AG20443 (cell line): ENCODE measurements at places on chromosomes 3 and 15.

- DNase-seq: no peak
These were observed 62.2 kb downstream of the SLC15A2 start for GRCh38 chr3:121956363-121956762.

DNA sequence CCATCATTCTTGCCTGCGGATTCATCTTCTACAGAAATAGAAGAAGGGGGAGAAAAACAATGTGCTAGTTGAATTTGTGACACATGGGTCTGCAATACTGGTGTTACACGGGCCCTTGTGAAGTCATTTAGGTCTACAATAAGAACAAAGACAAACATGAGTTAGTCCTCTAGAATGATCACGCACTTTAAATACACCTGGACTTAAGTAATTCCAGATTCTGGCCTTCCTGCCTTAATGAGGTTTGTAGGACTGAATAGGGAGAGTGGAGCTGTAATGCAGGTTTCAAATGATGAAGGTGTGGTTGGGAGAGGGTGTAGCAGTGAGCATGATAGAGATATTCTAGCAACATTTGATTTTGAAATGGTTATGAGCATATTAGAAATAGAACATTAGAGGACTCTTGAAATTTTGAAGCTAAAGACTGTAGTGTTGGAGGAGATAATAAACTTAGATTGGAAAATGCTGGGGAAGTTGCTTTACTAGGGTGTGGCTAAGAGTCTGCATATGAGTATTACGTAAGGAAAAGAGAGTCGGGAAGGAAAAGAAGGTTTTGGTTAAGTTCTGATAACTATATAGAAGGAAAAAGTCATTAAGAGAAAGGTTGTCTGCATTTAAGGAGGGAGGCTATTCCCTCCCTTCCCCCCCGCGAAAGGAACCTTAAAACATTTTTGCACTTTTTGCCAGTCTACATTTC, 606 bp downstream of the EIF2A start:
- no peak for DNase-seq

DNA sequence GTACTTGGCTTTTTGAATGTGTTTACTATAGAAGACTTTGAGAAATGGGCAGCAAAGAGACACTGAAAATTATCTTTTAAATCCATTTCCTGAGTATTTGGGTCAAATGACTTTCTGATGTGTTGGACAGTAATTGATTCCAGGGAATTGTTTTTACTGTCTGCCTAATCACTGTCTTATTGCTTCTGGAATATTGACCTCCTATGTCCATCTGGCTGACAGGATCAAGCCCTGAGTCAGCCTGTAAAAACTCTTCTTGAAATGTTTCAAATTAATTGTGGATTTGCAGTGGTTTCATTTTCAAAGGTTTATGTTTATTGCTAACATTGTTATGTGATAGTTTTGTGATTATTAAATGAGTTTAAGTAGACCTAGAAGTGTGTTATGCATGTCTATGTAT, 50.6 kb upstream of the MLF1 start:
- peak; percentile 13 for DNase-seq

GRCh38 chr15:64067564-64068030, 21.3 kb upstream of the DAPK2 start:
- DNase-seq: peak; percentile 80

DNA sequence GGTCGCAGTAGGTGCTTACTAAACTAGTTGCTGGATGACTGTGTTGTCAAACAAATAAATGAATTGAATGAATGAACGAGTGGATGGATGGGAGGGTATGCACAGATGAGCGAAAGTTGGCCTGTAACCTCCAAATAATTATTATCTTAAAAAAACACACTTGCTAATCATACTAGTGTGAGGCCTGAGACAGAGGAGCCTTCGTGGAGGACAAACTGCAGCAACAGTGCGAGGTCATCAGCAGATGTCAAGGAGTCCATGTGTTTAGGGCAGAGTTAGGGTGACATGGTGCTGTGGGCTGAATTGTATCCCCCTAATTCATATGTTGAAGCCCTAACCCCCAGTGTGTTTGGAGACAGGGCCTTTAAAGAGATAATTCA, 24.4 kb downstream of the CORO2B start:
- DNase-seq: no peak

GRCh38 chr3:41307065-41307464, 107.8 kb downstream of the CTNNB1 start:
- no peak for DNase-seq

DNA sequence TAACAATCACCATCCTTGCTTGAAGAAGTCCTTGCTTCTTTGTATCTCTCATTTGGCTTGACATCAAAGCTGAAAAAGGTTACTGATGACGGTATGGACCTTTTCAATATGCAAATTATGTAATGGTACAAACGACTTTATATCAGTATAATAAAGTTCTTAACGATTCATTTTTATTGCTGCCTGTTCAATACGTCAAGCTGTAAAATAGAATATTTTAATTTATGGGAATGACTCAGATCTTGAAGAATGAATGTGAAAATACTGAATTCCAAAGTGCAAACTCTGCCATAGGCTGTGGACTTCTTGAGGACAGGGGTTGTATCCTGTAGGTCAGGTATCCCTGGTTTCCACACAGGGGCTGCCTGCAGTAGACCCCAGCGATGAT, 156.2 kb downstream of the PLCL2 start:
- DNase-seq: no peak

- no peak for DNase-seq
These were observed 7.9 kb upstream of the ANO10 start for GRCh38 chr3:43629741-43630140.

GRCh38 chr3:158977497-158977896, 175.6 kb downstream of the MFSD1 start:
- no peak for DNase-seq

DNA sequence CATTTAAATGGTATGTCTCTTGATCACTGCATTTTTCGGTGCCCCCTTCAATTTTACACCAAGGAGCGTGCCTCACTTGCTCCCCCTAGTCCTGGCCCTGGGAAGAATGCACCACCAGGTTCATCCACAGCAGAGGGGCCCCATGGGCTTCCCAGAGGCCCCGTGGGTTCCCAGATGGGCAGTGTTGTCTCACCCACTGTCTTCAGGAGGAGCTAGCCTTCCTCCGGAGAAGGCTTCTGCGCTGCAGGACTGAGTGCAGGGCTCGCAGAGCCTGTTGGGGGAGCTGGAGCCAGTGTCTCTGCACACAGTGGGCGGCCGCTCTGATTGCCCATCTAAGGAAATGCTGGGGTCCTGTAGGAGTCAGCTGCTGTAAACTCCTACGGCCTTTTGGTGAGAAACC, 45.9 kb downstream of the POLR2M start:
- DNase-seq: no peak

GRCh38 chr3:31064021-31064420, 169.6 kb upstream of the GADL1 start:
- DNase-seq: no peak

DNA sequence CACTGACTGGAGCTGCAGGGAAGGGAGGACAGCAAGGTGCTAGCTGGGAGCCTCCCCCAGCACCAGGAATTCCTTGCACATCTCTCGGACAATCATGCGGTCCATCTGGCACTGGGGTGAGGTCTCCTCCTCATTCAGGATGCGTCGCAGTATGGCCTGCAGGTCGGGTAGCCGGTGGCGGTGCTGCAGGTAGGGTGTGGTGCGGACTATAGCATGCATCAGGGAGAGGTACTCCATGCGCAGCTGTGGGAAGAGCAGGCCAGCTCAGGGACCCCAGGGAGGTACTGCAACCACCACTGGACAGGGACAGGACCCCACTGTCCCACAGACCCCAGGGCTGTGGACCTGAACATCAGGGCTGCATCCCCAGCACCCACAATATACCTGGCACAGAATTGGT, 11.2 kb downstream of the NCKIPSD start:
- DNase-seq: no peak
